ENCODE measurements at places on chromosomes 5 and 9.

- DNase-seq: no peak
Measured at GRCh38 chr9:123423311-123423640, 67.3 kb downstream of the CRB2 start.

DNA sequence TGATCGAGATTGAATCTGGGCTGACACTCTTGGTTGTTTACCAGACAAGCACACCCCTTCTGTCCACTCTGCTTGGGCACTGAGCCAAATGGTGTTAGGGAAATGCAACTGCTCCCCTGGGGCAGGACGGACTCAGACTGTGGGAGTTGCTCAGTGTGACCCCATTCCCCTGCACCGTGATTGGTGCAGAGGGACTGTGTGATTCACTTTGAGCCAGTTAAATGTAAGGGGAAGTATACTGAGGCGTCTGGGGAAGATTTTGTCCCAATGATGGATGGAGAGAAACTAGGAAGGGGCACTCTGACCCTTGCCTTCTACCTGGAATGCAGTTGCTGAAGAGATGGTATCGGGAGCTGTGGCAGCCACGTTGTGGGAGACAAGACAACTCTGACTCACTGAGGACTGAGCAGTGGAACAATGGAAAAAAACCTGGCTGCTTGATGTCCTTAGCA, 196.0 kb upstream of the ANKRD55 start:
- no peak for DNase-seq

DNA sequence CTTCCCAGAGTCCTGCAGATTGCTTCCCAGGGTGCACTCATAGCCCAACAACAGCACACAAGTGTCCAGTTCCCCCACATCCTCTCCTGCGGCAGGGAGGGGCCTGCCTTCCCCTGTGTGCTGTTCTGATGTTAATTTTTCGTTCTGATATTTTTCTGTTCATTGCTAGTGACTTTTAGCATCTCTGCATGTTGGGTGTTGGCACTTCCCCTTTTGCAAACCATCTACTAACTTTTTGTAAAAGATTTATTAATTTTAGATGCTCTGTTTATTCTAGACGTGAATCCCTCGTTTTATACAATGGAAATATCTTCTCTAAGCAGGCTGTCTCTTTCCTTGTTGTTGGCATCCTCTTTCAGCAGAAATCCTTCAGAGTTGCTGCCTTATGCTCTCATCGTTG, 97.3 kb upstream of the DAP start:
- DNase-seq: no peak

DNA sequence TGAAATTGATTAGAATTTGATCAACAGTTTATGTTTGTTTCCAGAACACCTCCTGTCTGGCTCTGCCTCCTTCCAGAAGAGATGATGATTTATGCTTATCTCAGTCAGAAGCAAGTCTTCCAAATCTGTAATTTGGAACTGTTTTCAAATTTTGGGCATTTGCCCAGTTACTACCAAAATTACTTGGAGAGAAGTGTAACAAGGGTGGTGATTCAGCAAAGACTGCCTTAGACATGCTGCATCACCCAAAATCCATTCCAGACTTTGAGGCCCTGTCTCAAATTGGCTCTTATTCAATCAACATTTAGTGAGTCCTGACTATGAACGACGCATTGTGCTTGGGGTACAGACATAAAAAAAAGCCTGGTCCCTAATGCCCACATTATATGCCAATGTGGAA, 89.4 kb downstream of the SH3TC2 start:
- no peak for DNase-seq

DNA sequence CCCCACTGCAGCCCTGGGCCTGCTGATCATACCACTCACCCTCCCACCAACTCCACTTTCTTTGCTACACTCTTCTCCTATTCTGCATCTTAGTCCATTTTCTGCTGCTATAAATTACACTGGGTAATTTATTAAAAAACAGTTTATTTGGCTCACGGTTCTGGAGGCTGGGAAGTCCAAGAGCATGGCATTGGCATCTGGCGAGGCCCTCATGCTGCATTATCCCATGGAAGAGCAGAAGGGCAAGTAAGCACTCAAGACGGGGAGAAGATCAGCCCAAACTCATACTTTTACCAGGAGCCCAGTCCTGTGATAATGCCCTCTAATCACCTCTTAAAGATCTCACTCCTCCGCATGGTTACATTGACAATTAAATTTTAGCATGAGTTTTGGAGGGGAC, 9.4 kb downstream of the GLIPR2 start:
- no peak for DNase-seq

- no peak for DNase-seq
Measured at GRCh38 chr9:130526854-130527650, 52.3 kb upstream of the FUBP3 start.

DNA sequence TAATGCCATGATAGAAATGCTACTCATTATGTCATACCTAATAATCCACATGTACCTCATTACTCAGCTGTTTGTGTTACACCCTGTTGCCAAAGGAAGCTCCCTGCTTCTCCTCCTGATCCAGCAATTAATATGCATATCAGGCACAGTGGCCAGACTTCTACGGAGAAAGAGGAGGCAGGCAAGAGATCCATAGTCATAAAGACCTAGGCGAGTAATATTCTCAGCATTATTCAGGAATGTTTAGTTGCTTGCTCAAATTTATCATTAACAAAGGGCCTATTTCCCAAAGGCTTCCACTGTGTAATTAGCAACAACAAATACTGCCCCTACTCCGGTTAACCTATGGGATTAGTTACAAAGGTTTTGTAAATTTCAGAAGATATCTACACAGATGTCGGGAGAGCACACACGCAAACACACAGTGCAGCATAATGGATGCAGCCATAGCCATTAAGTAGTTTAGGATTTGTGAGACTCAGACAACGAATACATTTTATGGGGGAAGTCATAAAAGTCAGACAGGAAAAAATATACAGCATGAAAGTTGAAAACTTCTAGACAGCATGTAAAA, 192.6 kb downstream of the EFNA5 start:
- no peak for DNase-seq
